ENCODE measurements at places on chromosomes 5 and 9.

DNA sequence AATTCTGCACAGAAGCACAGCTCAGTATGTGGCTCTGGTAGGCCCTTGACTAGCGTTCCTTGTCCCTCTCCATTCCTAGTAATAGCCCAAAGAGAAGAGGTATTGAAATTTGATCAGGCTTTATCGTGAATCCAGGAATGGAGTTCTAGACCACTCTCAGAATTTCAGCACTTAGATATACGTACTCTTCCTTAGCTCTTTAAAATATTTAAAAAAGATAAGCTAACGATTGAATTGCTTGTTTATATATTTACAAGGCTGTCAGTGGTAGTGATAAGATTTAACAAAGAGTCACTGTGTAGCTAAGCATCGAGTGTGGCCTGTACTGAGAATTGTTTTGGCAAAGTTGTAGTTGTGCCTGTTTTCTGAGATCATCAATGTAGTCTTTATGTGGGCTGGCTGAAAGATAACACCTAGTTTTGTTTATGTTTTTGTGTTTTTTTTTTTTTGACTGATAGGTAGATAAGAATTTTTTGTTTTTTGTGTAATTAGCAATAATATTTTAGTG lies 2.5 kb downstream of the KIAA1958 start:
- no peak for DNase-seq

GRCh38 chr5:142769251-142769792 lies 855 bp upstream of the ARHGAP26 start:
- no peak for DNase-seq

DNA sequence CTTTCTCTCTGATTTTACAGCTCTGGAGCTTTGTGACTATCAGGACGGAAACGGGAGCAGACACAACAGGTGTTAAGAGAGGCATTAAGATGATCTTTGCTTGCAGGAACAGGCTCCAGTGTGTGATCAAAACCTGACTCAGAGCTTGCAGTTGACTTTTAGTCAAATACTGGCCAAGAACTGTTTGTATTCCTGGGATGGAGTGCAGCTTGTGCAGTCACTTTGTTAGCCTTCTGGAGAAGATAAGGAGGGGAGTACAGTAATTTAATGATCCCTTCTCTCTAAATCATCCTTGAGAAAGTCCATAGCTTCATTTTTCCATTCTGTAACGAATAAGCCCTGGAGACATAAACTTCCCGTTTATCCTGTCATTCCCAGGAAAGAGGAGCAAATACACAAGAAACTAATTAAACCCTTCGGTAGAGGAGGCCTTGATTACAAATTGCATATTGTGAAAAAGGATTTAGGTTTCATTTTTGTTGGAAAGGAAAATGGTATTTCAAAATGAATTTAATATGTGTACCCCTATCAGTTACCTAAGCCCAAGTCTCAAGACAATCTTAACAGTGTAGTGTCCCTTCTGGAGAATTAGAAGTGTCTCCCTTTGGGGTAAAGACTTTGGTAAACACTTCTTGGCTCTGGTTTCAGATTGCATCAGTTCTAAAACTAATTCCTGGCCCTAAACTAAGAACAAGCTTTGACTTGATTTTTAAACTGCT lies 3.1 kb upstream of the STOM start:
- DNase-seq = no peak

- DNase-seq = no peak
Observed at GRCh38 chr9:126482361-126483044, 131.2 kb upstream of the LMX1B start.

DNA sequence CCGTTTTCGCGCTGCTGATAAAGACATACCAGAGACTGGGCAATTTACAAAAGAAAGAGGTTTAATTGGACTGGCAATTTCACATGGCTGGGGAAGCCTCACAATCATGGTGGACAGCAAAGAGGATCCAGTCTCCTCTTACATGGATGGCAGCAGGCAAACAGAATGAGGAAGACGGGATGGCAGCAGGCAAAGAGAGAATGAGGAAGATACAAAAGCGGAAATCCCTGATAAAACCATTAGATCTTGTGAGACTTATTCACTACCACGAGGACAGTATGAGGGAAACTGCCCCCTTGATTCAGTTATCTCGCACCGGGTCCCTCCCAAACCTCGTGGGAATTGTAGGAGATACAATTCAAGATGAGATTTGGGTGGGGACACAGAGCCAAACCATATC lies 95.0 kb downstream of the OSTF1 start:
- no peak for DNase-seq

GRCh38 chr9:124411514-124412227 lies 3.6 kb downstream of the PSMB7 start:
- no peak for DNase-seq

DNA sequence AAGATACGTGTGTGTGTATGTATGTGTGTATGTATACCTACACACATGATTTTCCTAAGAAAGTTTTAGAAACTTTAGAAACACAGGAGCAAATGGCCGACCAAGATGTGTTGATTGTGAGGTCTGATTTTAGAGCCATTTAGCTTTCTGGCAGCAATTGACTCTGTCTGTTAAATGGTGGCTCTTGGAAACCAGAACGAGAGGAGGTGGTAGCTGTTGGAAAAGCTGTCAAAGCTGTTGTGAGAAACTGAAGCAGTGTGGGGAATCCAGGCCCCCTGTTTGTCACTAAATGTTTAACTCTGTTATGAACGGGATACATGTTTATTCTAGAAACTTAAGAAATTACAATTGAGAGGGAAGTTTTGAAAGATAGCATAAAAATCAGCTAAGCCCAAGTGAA lies 91.4 kb downstream of the GOLPH3 start:
- no peak for DNase-seq

- no peak for DNase-seq
Observed at GRCh38 chr5:15887093-15887492, 292.5 kb downstream of the MARCHF11 start.

DNA sequence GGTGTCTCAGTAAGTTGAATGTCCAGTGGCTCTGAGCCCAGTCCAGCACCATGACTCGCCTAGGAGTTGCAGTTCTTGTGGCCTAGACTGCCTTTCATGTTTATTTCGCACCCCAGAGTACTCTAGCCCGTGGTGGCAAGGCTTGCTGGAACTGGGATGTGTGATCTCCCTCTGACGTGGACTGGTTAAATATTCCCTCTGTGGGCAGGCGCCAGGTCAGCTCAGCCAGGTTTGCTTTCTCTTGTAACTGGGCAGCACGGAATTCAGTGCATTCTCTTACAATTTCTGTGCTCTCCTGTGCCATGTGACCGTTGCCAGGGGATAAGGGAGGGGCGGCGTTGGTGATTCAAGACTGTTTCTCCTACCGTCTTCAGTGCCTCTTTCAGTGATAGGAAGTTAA lies 270.8 kb downstream of the KDM4C start:
- DNase-seq = no peak

DNA sequence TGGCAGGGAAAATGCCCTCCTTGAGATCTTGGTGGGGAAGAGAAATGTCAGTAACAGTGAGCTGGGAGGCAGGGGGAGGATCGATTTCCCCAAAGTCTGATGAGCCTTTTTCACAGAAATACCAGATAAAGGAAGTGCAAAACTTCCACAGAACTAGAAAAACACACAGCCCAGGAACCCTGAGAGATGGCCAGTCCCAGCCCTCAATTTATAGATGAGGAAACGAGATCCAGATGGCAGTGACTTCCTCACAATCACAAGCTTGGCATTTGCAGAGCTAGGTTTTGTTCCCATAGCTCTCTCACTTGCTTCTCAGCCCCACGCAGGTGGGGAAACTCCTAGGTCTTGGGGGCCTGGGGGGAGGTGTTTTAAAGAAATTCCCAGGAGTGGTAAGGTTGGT lies 3.8 kb upstream of the GGTA1 start:
- DNase-seq = no peak

GRCh38 chr9:135422341-135422944 lies 57.1 kb upstream of the PPP1R26 start:
- DNase-seq = no peak

- DNase-seq = no peak
Observed at GRCh38 chr5:133739181-133739780, 126.9 kb upstream of the FSTL4 start.

GRCh38 chr9:77402286-77402685 lies 225.0 kb downstream of the VPS13A start:
- DNase-seq = no peak

DNA sequence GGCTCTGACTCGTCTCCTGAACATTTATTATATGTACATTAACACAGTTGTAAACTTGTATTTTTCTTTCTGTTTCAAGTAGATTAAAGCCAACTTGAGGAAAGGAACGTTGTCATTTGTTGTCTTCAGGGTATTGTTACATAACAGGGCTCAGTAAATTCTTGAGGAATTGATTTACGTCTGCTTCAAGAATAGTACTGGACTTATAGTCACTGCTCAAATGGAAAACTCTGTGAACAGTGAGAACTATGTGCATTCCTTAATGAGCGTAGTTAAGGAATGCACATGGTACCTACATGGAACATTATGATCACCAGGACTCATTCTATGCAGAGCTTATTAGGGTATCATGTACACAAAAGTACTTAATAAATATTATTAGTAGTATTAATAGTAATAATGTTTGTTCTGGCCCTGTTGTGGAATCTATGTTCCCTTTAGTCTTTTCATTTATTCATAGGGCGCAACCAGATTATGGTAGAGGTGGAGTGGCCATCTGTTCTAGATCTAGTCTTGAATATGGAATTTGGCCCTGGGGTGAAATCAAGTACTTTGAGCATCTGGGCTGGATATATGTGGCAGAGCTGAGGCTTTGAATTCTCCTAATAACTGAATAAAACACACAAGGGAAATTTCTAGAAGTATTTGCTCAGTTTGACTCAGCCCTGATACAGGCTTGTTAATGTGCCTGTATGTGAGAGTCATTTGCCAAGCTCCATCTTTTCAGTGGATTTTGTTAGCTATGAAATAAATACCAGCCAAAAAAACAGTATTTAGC lies 108.6 kb upstream of the SH3GL2 start:
- DNase-seq = no peak

GRCh38 chr9:104941597-104941996 lies 13.6 kb upstream of the ABCA1 start:
- DNase-seq = no peak

- no peak for DNase-seq
Observed at GRCh38 chr5:146772881-146773466, 105.6 kb downstream of the PPP2R2B start.

- no peak for DNase-seq
Observed at GRCh38 chr5:56025151-56025885, 30.6 kb upstream of the IL6ST start.

DNA sequence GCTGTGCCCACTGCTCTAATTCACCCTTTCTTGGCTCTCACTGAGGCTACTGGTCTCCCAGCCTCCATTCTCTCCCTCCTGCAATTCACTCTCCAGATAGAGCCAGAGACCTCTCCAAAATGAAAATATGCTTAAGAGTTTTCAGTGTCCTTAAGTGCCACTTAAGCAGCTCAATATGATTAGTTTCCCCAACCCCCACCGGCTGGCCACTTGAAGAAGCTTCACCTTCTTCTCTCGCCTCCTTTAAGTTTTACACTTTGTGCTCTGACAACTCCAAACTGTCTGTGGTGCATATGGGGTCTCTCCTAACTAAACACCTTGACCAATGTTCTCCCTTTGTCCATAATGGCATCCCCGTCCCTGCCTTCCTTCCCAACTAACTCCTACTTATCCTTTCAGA lies 53.4 kb downstream of the CDK5RAP2 start:
- DNase-seq = no peak

DNA sequence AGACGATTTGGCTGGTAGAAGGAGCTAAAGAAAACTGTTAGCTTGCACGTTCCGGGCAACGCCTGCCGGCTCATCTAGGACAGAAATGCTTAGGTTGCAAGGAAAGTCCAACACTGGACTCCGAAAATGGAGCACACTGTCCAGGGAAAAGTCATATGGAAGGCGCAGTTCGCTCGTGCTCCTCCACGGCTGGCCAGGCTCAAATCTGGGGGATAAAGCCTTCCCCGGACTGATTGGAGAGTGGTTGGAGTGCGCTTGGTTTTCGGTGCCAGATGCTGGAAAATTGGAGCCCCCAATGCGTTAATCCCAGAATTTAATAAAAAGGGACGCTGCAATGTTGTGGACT lies 955 bp downstream of the CDH6 start:
- DNase-seq = no peak

- DNase-seq = no peak
Observed at GRCh38 chr9:2742214-2742613, 24.9 kb downstream of the KCNV2 start.

DNA sequence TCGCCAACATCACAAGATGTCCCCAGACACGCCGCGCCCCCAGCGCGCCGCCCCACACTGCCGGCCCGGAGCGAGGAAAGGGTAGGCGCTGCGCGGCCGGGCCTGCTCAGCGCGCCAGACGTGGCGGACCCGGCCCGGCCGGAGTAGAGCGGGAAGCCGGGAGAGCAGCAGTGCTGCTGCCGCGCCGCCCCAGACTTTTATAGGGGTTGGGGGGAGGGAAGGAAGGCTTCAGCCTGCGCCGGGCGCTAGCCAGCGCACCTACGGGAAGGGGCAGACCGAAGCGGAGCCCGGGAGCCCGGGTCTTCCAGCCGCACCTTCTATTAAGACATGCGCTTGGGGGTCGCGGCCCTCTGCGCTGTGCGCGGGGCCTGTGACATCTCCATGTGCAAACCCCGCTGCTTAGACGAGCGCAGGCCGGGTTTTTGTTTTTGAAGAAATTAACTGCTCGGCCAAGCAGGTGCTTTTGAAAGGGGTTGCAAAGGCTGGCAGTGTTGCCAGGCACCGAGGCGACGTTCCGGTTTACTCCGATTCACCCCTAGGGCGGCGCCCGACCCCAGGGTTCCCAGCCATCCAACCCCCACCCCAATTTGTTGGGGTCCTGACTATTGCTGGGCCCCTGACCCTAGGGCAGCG lies 353 bp upstream of the PAX5 start:
- DNase-seq = no peak

- no peak for DNase-seq
Observed at GRCh38 chr9:33820231-33820745, 3.3 kb downstream of the UBE2R2 start.

- DNase-seq = no peak
Observed at GRCh38 chr5:76716456-76717157, 681 bp downstream of the F2R start.

DNA sequence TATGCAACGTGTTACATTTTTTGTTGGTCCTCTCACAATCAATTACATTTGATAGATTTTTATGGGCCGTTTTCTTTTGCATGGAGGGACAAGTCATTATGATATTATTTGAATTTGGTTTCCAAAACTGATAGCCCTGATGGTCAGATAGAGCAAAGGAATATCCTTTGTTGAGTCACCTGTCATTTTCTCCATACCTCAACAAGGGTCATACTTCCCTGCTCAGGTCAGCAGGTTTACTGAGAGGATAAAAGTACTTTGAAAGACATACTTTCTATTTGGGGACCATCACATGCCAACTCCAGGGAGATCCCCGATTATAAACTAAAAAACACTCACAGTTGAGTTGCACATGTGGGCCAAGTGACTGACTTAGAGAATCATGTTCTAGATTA lies 132.9 kb downstream of the SUSD1 start:
- DNase-seq = no peak

DNA sequence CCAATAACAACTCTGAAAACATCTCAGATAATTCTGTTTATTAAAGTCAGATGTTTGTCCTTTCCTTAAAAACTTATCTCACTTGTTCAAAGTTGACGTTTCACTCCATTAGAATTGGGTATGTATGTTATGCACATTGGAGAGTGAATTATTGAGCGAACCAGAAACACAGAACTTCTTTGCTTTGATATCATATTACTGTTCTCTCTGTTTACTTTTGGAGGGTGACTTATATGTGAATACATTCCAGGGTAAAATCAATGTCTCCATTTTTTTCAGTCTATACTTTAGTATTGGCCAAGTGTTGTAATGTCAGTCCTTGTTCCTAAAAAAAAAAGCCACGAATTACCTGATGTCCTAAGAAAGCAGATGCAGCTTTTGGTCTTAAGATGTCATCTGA lies 307.4 kb downstream of the CSNK1G3 start:
- DNase-seq = no peak
